ENCODE measurements at places on chromosomes 4 and X.

DNA sequence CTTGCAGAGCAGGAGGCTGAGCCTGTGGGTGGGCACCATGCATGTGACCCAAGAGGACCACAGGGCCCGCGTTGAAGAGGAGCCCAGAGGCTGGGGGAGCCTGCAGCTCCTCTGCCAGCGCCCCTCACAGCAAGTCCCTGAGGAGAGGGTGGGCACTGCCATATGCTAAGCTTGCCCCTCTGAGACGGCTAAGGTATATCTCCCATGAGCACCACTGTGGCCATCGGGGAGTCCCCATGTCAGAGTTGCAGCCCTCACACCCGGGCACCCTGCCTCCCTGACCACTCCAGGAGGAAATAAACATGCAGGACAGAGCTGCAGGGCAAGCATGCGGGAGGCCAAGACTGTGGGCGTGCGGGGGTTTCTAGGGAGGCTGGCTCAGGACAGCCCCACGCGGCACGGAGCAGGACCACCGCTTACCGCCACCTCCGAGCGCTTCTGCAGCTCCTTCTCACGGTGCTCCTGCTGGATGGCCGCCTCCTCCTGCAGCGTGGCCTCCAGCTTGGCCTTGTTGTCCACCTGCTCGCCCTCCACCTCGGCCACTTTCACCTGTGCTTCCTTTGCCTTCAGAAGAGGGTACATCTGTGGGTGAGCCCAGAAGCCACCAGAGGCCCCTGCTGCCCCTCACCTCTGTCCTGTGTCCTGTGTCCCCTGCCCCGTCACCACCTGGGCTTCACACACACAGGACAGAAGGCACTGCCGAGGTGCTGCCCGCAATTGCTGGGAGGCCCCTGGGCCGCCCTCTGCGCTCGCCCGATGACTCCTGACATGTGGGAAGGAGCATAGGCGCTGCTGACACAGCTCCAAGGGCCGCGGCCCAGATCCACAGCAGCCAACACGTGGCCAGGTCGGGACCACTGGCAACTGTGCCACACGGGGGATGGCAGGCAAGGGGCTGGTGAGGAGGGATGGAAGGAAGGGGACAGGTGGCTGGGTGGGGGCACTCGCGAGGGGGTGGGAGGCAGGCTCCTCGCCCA, 29.8 kb downstream of the FGFR3 start:
- DNase-seq, result no peak

DNA sequence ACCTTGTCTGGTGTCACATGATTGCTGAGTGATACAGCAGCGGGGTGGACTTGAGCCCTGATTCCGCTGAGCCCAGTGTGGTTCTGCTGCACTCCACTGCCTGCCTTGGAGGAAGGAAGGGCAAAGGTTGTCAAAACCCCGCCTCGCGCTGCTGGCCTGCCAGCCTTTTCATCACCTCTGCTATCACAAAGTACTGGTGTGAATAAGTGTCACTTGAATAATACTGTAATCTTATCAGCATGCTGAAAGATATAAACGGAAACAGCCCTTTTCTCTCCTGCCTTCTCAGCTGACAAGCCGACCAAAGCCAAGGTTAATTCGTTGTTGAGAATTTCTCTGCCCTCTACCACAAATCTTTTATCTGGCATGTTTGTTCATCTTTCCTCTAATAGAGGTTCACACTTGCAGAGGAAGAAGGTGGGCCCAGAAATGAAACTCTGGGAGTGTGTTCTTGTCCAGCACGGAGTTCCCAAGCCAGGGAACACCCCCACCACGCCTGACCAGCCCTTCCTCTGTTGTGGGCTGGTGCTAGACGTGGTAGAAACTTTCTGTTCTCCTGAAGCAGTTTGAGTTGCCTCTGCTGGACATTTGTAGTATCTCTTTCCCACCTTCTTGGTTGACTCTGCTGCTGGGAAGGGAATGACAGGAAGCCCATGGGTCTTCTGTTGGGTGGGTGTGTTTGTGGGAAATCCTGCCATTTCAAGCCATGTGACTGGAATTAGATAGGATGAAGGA, 21.5 kb downstream of the FHDC1 start:
- peak; percentile 84 for DNase-seq

- peak; percentile 74 for DNase-seq
Measured at GRCh38 chr4:174503079-174503715, 19.1 kb downstream of the HPGD start.

GRCh38 chr4:43765514-43765913, 683.1 kb downstream of the KCTD8 start:
- DNase-seq, result no peak

GRCh38 chr4:150068300-150068960, 9.8 kb upstream of the DCLK2 start:
- DNase-seq, result no peak

GRCh38 chr4:31411565-31411964, 691.4 kb downstream of the PCDH7 start:
- no peak for DNase-seq

- DNase-seq, result no peak
Measured at GRCh38 chrX:32842053-32842452, 369.3 kb downstream of the DMD start.

DNA sequence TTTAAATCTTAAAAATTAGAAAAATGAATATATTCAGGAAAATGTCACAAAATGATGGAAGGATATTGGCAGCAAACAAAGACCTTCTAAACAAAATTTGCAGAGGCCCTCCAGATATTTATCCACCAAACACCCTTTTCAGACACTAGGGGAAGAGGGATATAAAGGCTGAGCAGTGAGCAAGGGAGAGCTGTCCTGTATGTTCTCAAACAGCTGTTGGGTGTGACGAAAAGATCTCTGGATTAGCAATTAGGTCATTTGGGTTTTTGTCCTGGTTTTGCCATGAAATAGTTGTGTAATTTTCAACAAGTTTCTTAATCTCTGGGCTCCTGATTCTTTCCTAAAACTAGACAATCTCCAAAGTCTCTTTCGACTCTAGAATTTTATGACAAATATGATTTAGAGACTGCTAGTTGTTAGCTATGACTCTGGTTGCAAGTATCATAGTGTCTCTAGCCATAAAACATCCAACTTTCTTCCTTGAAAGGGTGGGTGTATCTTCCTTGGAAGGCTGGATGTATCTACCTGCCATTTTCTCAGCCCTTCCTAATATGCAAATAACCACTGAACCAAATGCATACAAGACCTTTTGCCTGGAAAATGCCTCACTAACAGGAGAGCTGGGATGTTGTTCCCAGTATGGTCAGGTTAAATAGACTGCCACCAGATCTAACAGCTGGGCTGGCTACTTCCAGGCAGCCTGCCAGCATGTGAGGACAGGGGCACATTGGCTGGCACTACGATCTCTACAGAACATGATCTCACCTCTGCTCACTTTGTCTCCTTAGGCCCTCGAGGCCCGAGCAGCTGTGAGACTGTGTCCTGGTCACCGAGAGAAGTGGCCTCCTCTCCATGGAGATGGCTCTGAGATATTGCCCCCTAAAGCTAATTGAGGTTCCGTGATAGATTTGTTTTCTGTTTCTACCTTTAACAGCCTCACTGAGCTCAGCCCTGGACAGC, 225.5 kb upstream of the JADE1 start:
- DNase-seq, result no peak

DNA sequence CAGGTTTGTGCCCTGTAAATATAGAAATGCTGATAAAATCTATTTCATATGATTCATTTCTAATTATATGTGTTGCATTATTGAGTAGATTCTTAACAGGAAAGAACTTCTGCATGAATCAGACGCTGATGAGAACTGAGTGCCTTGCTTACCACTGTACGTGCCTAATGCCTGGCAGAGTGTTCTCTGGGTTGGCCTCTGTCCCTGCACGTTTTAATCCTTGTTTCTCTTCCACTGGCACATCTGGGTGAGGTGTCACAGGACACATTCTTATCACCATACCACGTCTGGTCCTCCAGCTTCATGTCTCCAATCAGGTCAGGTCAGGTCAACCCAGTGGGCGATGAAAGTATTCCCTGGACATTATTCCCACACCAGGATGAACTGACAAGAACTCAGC, 53.6 kb downstream of the KLF3 start:
- DNase-seq, result no peak

DNA sequence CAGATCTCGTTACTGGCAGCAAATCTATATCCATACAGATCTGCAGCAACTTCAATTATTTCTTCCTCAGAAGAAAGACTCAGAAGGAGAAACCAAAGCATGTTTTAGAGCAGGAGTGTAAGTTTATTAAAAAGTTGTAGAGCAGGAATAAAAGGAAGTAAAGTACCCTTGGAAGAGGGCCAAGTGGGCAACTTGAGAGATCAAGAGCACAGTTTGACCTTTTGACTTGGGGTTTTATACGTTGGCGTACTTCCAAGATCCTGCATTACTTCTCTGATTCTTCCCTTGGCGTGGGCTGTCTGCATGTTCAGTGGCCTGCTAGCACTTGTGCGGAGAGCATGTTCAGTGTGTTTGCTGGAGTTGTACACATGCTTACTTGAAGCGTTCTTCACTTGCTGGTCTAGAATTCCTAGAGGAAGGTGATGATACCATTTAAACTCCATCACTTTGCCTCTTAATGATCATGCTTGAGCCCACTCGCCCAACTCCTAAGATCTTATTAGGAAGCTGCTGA, 1114.7 kb upstream of the PABPC4L start:
- DNase-seq, result no peak

- peak; percentile 63 for DNase-seq
Measured at GRCh38 chr4:139656614-139657486, 8.8 kb upstream of the MGST2 start.

DNA sequence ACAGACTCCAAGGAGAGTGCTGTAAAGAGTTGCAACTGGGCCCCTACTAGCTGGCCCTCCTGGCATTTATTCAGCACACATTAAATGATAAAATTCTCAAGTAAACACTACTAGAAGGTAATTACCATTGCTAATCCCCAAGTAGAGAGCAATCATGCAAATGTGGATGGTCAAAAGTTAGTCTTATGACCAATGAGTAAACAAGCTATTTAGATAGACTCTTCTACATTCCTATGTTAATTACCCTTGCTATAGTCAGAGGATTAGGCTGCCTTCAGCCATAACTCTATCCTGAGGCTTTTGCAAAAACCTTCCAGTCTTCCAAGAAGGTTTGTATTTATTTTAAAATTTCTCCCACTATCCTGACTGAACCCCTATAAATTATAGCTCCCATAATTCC, 28.3 kb upstream of the HPGD start:
- no peak for DNase-seq

- no peak for DNase-seq
Measured at GRCh38 chrX:133417364-133417763, 2.1 kb upstream of the GPC4 start.

GRCh38 chrX:43682726-43683125, 26.6 kb downstream of the MAOA start:
- no peak for DNase-seq

- no peak for DNase-seq
Measured at GRCh38 chrX:15271757-15272156, 1.9 kb upstream of the ASB9 start.

GRCh38 chr4:95548738-95549245, at the start of gene UNC5C:
Gene UNC5C, minus strand, starts transcription at chr4:95548973.
- DNase-seq, result peak; percentile 69

DNA sequence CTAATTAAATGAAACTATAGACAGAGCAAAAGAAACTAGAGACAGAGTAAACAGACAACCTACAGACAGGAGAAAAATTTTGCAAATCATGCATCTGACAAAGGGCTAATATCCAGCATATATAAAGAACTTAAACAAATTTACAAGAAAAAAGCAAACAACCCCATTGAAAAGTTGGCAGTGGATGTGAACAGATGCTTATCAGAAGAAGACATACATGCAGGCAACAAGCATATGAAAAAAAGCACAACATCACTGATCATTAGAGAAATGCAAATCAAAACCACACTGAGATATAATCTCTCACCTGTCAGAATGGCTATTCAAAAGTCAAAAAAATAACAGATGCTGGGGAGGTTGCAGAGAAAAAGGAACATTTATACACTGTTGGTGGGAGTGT, 14.8 kb downstream of the ZNF280C start:
- DNase-seq, result no peak

DNA sequence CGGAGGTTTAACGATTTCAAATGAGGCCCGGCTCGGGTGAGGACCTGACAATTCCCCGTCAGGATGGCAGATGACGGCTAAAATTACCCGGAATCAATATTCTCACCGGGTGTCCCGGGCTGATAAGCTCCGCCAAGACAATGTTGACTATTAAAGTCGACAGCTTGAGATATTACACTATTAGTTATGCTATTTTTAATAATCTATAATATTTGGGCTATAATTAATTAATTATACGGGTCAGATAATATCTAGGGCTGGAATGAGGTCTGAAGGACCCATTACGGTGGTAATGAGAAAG, 9.4 kb upstream of the NKX1-1 start:
- no peak for DNase-seq

GRCh38 chr4:38024206-38024509, 64.0 kb downstream of the PTTG2 start:
- no peak for DNase-seq

DNA sequence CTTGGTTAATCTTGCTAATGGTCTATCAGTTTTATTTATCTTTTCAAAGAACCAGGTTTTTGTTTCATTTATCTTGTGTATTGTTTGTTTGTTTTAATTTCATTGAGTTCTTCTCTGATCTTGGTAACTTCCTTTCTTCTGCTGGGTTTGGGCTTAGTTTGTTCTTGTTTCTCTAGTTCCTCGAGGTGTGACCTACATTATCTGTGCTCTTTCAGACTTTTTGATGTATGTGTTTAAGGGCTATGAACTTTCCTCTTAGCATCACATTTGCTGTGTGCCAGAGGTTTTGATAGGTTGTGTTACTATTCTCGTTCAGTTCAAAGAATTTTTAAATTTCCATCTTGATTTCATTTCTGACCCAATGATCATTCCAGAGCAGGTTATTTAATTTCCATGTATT, 365.4 kb upstream of the GATB start:
- no peak for DNase-seq

DNA sequence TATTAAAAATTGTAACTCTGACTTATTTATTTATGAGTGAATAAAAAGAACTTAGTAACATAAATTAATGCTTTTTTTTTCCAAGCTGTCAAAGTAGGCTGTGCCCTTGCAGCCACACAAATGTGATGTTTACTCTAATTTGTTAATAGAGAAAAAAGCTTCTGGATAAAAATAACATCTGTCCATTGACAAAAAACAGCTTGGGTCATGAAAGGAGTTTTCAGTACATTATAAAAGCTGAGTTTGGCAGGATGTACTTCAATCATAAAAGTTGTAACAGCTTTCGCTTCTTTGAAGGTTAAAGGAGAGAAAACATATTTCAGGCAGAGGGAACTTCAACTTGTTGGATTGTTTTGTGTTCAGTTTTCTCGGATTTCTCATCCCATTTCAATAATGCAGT, 105.6 kb downstream of the SLC4A4 start:
- no peak for DNase-seq

- no peak for DNase-seq
Measured at GRCh38 chrX:71627588-71628404, 9.5 kb upstream of the CXCR3 start.

DNA sequence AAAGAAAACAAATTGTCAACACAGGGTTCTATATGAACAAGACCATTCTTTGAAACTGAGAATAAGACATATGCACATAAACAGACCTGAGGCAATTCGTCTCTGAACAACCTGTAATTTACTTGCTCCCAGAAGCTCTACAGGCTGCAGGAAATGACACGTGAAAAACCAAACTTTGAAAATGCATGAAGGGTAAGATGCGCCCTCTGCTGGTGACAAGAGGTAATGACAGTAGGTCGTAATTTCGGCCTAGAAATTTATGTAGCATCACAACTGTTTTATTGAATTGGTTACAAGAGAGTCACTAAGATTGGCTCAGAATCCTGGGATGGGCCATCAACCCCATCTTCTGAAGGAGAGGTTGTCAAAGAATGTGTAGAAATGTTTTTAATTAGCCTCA, 276.5 kb downstream of the PPP4R3C start:
- no peak for DNase-seq

All from mucosa of descending colon (tissue), 3 donors.